Psoas muscle (tissue), 8 donors: ENCODE measurements at places on chromosomes 7 and 10.
A peak's percentile ranks its signal among the peaks of the same experiment; 100 is the strongest.

DNA sequence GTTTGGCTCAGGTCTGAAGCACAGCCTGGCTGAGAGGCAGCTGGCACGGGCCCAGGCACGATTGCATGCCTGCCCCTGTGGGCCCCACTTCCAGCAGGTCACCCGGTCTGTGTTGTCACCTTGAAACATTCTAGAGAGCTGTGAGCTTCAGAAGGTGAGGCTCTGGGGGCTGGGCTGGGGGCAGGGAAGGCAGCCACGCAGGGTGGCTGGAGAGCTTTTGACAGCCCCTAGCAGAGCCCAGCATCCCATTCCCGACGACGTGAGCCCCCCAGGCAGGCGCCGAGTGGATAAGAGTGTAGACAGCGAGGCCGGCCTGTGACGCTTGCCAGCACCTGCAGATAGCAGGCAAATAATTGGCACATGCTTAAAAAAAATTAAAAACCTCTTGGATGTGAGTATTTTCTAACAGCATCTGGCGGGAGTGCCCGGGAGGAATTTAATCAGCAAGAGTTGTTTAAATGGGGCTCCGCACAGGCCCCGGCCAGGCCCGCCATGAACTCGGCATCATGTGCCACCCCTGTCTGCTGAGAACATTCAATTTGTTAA lies 212.0 kb upstream of the TBX20 start:
- DNase-seq = no peak

DNA sequence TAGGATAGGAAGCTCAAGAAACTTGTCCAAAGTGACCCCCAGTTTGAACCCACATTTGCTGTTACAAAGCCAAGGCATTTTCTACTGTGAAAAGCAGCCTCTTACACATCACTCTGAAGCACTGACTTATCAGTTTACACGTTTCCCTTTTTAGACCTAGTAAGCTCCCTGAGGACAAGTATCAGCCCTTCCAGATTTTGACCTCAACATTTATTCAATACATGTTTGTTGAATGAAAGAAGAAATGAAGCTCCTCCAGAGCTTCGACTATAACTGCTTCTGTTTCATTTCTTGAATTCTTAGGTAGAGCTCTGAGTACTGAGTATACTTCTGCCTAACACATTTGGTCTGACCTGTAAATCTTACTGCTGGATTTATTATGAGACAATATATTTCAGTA lies 2.7 kb downstream of the WASL start:
- no peak for DNase-seq

GRCh38 chr7:131388126-131388525 lies 60.5 kb downstream of the MKLN1 start:
- DNase-seq = no peak

- DNase-seq = no peak
These were observed 411.3 kb downstream of the KIF20B start for GRCh38 chr10:90112681-90113080.

DNA sequence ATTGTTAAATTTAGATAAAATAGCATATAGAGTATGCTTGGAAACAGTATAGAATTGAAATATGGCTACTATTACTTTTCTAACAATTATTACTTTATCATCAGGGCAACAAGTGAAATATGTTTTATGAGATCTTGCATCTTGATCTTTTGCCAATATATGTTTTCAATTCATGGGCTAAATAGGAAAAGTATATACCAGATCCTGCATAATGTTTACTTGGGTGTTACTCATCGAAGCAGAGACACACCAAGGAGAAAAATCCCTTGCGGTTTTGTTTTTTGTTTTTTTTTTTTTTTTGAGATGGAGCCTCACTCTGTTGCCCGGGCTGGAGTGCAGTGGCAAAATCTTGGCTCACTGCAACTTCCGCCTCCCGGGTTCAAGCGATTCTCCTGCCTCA lies 541.4 kb downstream of the SUGCT start:
- DNase-seq = no peak

DNA sequence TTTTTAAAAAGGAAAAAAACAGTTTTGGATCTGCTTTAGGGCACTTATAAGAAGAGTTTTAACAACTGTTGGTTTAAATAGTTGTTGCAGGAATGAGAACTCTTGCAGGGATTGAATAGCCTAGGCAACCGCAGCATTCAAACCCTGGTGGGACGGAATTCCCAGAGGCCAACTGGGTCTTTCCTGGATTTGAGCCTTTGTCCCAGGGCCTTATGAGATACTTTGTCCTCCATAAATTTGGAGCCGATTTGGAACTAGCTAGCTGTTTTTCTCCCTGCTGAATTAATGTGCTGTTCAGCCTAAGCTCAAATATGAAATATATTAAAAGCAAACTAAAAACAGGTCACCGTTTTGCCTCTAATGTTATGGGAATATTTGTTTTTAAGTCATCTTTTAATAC lies 109.6 kb downstream of the LRMDA start:
- DNase-seq = no peak

GRCh38 chr7:52684388-52684787 lies 351.0 kb upstream of the POM121L12 start:
- no peak for DNase-seq

DNA sequence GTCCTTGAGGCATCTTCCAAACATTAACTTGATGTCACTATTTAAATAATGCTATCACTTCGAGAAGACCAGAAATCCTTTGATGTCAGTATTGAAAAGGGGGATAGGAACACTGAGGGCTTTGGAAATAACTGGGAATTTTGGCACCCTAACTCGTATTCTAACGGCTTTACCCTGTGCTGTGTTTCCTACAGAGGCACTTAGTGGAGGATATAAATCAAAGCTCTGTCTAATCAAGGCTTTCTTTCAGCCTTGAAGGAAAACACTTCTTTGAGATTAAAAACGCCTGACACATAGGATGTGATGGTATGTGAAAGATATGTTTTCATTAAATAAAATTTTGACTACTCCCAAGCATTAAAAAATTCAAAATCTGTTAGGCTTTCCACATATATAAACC lies 62.3 kb downstream of the CREB5 start:
- no peak for DNase-seq

GRCh38 chr10:58104351-58104751 lies 163.3 kb downstream of the IPMK start:
- no peak for DNase-seq

GRCh38 chr10:3778692-3779157 lies 6.3 kb downstream of the KLF6 start:
- DNase-seq = no peak

- no peak for DNase-seq
These were observed 100.0 kb downstream of the TCERG1L start for GRCh38 chr10:131211559-131211958.

DNA sequence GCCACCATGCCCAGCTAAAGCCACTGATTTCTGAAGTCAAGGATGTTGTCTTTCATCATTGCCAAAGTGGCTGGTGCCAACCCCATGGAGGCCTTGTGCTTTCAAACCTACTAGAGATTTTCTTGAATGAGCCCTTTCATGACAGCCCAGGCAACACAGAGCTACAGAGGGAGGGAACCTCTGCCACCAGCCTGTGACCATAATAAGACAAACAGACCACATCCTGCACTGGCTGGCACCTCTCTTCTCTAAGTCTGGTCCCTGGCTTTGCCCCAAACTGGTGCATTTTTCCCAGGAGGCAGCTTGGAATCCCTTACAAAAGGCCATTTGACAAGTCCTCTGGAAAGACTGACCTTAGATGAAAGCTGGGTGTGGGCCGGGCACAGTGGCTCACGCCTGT lies 348.8 kb downstream of the GALNT17 start:
- DNase-seq = no peak

DNA sequence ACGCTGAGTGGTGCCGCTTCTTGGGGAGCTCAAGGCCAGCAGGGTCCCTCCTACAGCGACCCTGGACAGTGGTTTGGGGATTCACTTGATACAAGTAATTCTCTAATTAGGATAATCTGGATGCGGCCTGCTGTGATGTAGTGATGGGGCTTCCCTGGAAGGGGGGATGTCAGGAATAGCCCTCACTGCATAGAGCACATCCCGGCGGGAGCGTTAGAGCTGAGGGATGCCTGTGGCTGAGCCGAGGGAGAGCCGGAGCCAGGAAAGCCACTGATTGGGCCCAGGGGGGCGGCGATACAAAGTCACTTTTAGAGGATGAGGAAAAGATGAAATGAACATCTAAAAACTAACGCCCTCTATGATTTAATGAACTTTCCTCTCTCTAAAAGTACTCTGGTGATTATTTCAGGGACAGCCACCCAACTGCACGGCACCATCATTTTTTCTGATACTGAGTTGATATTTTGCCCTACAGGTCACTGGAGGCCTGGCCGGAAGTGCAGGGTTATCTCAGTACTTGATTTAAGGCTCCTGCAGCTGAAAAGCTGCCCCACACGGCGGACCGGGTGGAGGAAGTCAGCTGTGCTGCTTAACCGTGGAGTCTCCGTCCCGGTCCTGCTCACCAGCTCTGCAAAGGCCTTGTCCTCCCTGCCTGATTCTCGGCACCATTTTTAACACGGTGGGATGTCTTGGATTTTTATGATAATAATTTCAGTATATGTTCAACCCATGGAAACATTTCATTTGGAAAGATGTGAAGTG lies 518.8 kb downstream of the DNAJB6 start:
- DNase-seq = peak; percentile 53

DNA sequence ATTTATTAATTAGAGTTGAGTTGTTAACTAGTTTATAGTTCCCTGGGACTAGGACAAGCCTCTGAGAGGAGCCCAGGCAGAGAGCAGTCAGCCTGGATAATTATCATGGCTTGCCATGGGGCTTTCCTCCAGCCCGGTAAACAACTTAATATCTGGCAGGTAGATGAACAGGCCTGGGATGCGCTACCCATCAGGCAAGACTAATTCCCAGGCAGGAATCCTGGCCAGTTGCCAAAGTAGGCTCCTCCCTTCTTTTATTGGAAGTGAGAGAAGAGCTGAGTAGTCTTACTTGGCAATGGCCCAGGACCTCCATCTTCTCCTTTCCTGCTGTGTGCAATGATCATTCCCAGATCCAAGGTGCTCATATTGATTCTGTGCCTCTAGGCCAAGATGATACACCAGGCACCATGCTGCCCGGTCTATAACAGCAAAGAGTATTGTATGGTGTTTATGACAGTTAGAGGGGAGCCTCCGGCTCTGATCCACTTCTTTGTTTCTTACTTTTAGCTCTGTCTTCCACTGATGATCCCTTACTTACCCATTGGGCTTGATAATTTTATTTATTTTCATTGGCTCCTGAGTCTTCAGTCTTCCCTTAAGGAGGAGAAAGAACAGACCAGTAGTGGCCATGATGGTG lies 408.7 kb downstream of the REEP3 start:
- no peak for DNase-seq

GRCh38 chr7:20299647-20300312 lies 30.9 kb upstream of the ITGB8 start:
- DNase-seq = no peak

DNA sequence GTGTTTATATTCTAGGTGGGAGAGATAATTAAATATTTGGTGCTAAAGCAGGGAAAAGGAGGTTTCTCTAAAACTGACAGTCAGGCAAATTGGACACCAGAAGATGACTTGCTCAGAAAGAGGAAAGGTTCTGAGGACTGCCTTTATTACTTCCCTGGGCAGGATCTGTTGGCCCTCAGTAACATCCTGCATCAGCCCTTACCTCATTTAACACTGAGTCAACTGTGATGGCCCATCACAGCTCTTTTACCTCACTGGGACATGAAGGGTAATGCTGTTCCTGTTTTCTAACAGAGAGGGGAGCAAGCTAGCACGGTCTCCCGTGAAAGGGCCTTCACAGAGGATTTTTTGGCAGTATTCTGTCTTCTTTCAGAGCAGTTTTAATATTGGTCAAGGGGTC lies 12.0 kb downstream of the PPP1R17 start:
- DNase-seq = no peak

GRCh38 chr7:98569691-98570337 lies 47.3 kb upstream of the NPTX2 start:
- DNase-seq = peak; percentile 61

DNA sequence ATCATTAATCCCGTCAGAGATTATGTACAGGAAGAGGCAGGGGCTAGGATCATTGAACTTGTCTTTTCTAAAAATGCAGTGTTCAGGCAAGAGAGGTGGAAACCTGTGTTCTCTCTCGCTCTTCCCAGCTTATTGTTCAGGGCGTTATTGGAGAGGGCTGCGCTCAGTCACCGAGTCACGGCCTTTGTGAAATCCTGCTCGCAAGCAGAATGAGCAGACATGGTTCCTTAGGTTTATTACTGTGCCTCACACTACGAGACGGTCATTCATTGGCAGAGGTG lies 631 bp upstream of the PRKRIP1 start:
- no peak for DNase-seq

- DNase-seq = peak; percentile 64
These were observed 1.1 kb downstream of the FKBP9 start for GRCh38 chr7:32958046-32959025.

DNA sequence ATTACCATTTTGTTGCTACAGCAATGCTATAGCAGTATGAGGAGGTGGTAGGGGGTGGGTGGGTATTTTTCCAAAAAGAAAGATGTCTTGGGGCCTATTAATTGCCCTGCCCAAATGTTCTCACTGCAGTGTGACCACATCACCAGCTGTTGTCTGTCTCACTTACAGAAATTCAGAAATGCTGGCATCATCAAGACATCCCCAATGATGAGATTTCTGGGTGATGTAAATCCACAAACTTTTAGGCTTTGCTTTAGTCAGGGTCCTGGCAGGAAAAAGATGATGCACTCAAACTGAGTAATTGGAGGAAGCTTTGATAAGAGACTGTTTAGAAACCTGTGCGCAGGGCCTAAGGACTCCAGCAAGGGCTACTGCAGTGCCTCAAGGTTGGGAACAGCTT lies 56.2 kb upstream of the OPN4 start:
- no peak for DNase-seq

DNA sequence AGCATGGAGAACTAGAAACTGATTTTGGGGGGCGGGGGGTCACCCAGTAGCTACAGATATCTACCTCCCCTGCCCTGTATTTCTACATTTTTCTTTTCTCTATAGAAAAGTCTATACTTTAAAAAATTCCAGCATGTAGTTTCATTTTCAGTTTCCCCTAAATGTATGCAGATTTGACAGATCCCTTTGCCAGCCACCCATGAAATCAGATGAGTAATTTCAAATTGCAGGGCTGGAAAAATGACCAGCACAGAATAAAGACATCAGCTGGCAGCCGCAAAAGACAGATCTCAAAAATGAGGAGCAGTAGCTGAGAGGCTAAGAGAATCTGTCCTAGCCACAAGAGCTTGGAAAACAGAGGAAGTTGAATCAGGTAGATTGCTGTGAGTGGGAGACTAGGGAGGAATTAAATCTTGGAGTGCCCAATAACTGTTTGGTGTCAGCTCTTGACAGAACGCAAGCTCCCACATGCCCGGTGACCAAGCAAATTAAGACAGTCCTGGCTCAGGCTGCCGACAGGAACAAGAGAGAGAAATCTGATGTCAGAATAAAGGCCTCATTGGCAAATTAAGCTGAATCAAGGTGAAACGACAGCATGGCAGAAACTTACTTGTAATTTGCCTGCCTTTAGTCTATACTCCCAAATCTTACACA lies 24.5 kb downstream of the ADRB1 start:
- no peak for DNase-seq

DNA sequence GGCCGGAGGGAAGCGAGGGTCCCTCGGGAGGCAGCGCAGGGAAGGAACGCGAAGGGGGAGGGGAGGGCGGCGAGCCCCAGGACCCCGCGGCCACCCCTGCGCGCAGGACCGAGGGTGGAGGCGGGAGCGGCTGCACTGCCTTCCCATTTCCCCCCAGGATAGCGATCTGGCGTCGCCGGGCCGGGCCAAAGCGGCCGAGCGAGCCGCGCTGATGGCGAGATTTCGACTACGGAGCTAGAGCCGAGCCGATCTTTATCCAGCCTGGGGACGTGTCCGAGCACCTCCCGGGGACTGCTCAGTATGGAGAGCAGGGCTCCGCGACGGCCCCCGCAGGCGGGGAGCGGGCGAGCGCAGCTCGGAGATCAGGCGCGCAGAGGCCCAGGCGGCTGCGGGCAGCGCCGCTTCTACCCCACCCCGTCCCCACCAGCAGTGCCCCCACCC lies 590 bp upstream of the CRTAC1 start:
- DNase-seq = no peak

- DNase-seq = no peak
These were observed 25.3 kb downstream of the PFKFB3 start for GRCh38 chr10:6228010-6228511.
